Activated T-cell treated with anti-CD3 and anti-CD28 coated beads for 1 hour (primary cell): ENCODE measurements at places on chromosomes 12 and 14.

DNA sequence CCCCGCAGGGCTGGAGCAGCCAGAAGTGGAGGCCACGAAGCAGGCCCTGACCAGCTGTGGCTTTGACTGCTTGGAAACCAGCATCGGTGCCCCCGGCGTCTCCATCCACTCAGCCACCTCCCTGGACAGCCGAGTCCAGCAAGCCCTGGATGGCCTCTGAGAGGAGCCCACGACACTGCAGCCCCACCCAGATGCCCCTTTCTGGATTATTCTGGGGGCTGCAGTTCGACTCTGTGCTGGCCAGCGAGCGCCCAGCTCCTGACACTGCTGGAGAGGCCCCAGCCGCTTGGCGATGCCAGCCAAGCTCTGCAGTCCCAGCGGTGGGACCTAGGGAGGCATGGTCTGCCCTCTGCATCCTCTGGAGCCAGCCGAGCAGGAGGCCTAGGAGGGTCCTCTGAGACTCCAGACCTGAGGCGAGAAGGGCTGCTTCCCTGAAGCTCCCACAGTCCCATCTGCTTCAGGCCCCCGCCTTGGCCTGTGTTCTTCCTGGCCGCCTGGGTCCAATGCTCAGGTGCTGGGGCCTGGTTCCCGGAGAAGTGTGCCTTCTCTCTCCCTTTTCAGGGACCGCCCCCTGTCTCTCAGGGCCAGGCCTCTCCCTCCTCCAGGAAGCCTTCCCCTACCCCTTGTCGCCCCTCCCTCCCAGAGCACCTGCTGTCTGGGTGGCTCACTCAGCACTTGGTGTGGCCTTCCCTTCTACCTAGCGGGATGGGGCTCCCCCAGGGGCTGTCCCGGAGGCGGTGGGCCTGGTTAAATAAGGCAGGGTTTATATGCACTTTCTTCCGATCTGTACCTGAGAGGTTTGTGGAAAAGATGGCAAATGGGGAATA, 23.0 kb downstream of the MVK start:
- no peak for DNase-seq

DNA sequence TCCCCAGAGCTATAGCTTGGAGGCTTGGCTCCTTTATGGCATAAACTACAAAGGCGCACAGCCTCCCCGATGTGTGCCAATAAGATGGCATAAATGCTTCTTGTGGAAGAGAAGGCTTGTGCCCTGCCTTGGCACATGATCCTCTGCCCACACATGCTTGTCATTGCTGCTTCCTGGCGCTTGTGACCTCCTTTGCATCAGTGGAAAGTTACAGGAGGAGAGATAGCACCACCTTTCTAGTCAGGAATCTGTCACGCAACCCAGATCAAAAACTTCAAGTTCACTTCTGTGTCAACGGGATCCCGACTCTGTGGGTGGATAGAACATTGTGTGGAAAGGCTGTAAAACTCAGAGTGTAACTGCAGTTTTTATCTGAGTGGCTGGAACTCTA, 183.8 kb upstream of the HIF1A start:
- no peak for DNase-seq

DNA sequence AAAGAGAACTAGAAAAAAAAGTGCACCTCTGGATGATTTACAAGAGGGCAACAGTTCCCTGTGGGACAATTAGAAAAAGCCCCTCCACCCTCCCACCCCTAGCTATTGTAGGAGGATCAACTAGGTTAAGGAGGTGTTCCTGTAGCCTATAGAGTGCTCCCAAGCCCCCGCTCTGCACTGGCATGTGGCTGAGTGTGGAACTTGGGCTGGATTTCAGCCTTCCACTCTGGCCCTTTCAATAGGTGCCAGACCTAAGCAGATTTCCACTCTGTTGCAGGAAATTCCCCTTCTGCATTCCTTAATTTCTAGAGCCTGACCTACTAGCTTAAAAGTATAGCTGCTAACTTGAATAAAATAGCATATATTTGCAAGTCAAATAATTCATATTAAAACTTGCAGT, 2.8 kb downstream of the NFATC4 start:
- no peak for DNase-seq

GRCh38 chr14:102781063-102781462, 3.8 kb downstream of the TRAF3 start:
- DNase-seq = no peak

GRCh38 chr12:4320497-4320852, 538 bp upstream of the TIGAR start:
- DNase-seq = no peak

- no peak for DNase-seq
These were observed 29.8 kb downstream of the ITPK1 start for GRCh38 chr14:93085911-93086310.

- DNase-seq = no peak
These were observed 3.4 kb downstream of the PRIMA1 start for GRCh38 chr14:93784878-93785277.

- DNase-seq = no peak
These were observed 57.5 kb downstream of the MSRB3 start for GRCh38 chr12:65335981-65336380.

DNA sequence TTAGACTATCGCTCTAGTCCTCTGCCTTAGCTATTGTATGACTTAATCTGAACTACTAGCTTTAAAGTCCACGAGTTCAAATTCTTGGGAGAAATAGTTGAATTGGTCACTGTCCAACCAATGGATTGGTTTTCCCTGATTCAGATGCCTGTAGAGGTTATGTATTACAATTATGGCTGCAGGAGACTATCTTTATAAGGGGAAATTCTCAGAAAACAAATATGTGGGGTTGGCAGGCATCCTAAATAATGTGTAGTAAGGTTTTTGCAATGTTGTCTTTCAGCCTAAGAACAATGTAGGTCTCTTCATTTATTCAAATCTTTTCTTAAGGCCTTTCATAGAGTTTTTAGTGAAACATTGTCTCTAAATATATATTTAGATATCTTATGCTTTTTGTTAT, 26.9 kb downstream of the MYRFL start:
- DNase-seq = no peak

GRCh38 chr14:68394118-68394763, 398.6 kb downstream of the ZFP36L1 start:
- DNase-seq = no peak

DNA sequence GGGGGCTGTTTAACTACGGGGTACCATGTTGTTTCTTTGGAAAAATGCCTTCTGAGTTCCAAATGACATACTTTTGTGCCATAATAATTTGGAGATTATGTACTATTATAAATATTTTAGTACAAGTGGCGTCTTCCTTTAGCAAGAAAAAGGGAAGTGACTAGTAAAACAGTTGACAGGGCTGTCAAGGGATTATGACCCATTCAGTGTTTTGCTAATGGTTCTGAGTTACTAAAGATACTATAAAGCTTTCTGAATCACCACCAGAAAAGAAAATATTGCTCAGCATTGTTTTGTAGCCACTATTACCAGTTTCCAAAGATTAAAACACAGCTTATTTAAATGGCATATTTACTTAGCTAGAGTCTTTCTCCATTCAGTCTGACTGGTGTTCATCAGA, 334.9 kb downstream of the SNAPC1 start:
- no peak for DNase-seq

DNA sequence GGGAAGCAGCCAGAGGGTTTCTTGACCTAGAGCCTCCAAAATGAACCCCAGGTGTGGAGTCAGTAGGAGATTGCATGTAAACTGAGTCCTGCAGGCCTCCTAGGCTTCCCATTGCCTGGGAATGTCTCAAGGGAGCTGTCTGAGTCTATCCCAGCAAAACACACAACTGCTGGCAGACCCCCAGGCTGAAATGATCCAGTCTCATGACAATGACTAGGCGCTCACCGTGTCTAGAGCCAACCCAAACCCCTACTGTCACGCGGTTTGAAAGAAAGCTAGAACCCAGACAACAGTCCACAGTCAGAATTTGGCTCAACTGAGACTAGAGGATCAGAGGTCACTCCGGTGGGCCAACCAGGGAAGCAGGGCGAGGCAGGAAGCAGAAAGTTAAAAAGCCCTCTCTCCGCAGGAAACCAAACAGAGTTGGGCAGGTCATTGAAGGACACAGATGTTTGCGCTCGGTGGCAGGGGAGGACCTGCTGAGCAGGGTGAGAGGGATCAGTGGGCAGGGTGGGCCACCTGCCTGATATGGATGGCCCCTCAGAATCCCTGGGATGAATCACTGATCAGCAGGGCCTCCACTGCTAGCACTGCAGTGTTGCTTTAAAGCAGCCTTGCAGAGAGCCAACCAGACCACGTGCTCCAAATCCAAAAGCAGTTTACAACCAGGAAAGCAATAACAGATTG, 23.8 kb downstream of the ACTN1 start:
- DNase-seq = no peak

- DNase-seq = no peak
These were observed 76.1 kb upstream of the DYRK2 start for GRCh38 chr12:67572492-67572891.

DNA sequence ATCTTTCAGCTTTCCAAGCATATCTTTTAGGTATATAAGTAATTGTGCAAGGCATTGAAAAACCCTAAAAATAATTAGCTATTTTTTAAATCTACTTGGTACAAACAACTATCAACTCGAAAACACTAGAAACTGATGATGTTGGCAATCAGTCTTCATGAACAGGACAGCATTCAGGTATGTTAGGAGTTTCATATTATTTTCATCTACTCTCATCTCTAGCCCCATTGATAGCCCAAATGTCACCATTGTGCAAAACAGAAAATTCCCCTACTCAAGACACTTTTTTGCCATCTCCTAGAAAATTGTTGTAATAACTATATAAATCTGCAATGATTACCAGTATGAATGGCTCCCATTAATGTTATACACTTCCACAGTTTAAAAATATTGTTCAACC, 144.5 kb upstream of the KRAS start:
- DNase-seq = no peak

- DNase-seq = no peak
These were observed 83.2 kb downstream of the PPP2R5C start for GRCh38 chr14:101844751-101845150.

- no peak for DNase-seq
These were observed 48.6 kb upstream of the BCAT1 start for GRCh38 chr12:24997496-24997895.

GRCh38 chr14:51744372-51745130, 92.8 kb downstream of the FRMD6 start:
- no peak for DNase-seq

DNA sequence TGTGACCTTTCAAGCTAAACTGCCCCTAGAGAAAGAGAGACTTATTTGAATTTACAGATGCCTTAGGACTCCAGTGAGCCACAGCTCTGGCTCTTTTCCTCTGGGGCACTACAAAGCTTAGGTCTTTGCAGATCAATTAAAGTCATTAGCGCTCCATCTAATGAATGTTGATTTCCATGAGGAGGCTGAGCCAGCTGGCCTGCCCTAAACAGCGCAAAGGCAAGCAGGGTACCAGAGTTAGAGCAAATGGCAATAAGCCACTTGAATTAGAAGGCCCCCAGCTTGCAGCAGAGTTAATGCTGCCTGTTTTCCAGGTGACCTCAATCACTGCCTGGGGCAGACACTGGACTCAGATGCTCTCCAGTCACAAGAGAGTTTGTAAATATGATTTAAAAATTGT, 695.3 kb downstream of the DIO2 start:
- DNase-seq = no peak

DNA sequence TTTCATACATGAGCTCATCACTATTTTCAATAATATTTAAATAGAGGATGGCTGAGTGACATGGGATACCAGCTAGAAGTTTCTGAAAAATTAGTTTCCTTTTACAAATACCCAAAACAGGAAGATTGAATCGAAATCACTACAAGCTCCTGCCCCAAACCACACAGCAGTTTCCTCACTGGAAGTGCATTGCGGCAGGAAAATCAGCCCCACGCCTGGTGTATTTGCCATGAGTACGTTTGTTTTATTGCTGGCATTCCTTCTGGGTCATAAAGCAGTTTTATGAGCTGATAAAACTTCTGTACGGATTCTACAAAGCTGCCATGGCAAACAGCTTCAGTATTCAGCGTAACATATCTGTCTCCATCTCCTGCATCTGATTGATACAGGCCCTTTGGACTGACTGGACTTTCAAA, 23.7 kb downstream of the CDC42BPB start:
- DNase-seq = no peak

- no peak for DNase-seq
These were observed 9.2 kb upstream of the APOLD1 start for GRCh38 chr12:12776261-12776660.

DNA sequence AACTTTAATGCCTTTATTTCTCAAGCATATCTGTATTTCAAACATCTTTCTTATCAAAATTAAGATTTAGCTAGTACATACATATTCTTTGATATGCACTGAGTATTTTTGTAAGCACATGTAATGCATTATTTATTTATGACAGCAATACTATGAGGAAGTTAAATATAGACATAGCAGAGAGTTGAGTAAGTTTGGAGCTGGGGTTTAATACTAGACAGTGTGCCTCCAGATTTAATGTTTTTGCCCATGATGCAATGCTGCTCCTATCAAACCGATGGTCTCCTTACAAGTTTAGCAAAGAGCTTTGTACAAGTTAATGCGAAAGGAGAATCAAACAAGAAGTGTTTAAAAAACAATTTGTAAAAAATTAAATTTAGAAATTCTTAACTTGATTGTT, 826.6 kb upstream of the MGAT4C start:
- no peak for DNase-seq

GRCh38 chr12:39103552-39104165, 198.3 kb upstream of the CPNE8 start:
- DNase-seq = no peak

- no peak for DNase-seq
These were observed 213.0 kb downstream of the KITLG start for GRCh38 chr12:88367231-88367630.

DNA sequence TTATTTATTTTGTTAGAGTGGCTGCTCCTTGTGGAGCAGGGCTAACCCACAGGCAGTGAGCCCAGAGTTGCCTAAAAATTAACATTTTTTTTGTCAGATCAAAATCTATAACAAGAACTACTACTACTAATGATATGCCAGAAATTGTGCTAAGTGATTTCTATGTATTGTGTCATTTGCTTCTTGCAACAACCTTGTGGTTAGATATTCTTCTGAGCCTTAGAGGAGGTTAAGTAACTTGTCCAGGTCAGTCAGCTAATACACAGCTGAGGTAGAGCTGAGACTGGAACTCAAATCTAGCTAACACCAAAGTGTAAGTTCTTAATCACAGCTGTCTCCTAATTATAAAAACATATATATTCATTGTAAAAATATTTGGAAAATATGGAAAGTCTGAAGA, 29.8 kb downstream of the CFL2 start:
- DNase-seq = no peak

DNA sequence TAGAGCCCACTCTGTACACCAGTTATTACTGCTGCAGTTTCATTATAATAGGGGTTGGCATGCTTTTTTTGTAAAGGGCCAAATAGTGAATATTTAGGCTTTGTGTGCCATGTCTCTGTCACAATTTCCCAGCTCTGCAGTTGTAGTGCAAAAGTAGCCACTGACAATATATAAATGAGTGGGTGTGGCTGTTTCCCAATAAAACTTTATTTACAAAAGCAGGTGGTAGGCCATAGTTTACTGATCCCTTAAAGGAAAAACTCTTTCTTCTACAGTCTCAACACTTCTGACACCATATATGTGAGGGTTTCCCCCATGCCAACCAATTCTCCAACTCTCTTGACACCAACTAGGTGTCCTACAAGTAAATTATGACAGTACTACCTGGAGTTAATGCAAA, 110.2 kb upstream of the NAP1L1 start:
- DNase-seq = no peak

GRCh38 chr12:19761463-19761862, 322.2 kb downstream of the AEBP2 start:
- DNase-seq = no peak

- DNase-seq = no peak
These were observed 153.3 kb upstream of the PARP11 start for GRCh38 chr12:4026517-4026916.
